ENCODE measurements at places on chromosomes 12 and 14.

DNA sequence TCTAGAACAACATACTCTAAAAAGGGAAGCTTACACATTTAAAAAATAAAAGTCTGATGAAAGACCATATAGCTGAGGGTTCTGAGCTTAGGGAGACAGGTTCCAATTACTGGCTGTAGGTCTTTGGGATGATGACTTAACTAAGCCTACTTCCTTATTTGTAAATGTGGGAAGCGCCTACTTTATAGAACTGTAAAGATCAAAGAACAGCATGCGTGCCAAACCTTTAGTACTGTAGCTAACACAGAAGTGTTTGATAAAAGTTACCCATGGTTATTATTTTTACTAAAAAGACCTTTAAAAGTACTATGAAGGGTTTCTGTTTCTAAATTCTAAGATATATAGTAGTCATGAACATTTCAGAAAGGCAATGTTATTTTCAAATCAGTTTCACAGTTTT lies 35.7 kb downstream of the STK38L start:
- peak; percentile 20 for DNase-seq

DNA sequence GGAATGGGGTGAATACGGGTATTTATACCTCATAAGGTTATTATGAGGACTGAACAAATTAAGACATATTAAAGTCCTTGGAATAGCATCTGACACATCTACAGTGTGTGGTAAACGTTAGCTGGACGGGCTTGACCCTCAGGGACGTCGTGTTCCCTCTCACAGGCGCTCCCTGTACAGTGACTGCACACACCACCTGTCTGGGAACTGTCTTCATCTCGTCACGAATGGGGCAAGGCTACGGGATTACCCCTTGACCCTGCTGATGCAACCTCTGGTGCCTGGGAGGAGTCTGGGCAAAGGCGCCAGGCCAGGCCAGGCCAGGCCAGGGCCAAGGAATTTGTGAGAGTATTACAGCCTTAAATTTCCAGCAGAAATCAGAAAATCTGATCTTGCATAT lies 191.1 kb downstream of the CALM1 start:
- DNase-seq = no peak

GRCh38 chr12:54596526-54596946 lies 8.1 kb upstream of the PPP1R1A start:
- DNase-seq = peak; percentile 68

DNA sequence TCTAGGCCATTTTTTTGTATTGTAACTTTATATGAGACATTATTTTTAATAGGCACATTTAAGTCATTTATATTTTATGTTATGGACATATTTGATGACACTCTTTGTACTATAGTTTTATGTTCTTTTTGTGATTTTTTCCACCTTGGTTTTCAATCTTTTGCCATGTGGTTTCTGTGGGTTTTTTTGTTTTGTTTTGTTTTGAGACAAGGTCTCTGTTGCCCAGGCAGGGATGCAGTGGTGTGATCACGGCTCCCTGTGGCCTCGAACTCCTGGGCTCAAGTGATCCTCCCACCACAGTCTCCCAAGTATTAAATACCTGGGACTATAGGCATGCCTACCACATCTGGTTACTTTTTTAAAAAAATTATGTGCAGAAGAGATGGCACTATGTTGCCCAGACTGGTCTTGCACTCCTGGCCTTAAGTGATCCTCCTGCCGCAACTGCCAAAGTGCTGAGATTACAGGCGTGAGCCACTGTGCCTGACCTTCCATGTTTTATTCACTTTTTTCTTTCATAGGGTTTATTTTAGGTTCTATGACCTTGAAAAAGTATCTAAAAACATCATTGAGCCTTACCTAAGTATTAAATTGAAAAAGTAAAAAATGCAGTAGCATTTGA lies 16.3 kb downstream of the MSRB3 start:
- DNase-seq = no peak

GRCh38 chr12:130456375-130457199 lies 118.9 kb downstream of the PIWIL1 start:
- peak; percentile 16 for DNase-seq

GRCh38 chr12:122886851-122887818 lies 8.8 kb downstream of the VPS37B start:
- DNase-seq = no peak

DNA sequence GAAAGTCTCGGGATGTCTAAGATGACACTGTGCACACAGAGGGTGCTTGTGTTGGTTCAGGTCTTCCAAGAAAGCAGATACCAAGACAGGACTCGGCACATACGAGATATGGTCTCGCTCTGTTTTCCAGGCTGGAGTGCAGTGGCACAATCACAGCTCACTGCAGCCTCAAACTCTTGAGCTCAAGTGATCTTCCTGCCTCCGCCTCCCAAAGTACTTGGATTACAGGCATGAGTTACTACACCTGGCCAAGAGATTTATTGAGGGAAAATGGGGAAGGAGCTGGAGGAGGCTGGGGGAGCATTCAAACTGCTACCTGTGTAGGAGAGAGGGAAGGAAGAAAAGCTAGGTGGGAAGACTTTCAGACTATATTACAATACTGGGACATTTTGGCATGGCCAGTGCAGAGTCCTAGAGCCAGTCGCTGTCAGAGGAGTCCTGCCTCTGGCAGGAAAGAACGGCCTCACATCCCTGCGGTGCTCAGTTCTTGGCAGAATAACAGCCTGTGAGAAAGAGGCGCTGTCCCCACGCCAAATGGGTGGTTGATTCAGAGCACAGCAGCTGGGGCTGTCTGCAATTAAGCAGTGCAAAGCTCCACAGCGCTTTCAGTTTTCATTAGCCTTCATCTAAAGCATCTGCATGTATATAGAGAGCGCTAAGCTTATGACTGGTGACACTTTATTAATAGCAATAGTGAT lies 18.3 kb downstream of the SLC17A8 start:
- peak; percentile 60 for DNase-seq

Data from NCI-H510A treated with DMSO at 0.1 percent for 48 hours (cell line).